ENCODE measurements at places on chromosomes 16 and 17. TPM values are rescaled to one million over a fixed set of nuclear protein-coding genes. Genes with fewer than 3 reads are reported as not detected.

DNA sequence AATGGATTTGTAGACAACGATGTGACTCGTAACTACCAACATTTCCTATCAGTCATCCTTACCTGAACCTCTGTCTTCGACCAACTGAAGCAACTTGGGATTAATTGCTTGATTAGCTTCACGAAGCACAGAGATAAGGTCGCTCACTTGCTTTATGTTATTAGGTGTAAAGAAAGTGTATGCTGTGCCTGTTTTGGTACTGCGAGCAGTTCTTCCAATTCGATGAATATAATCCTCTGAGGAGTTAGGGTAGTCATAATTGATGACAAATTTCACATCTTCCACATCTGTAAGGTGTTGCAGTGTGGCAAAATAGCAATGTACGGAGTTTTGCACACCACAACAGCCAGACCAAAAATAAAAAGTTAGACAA lies 3.6 kb upstream of the POLG2 start:
- H3K36me3 ChIP-seq: peaks cover 65% of the 10 kb centered on the region
- H3K27ac ChIP-seq: 0 out of 2 replicates have a peak overlapping the region, but pooled peaks have one; percentile 90
- no peak for DNase-seq

DNA sequence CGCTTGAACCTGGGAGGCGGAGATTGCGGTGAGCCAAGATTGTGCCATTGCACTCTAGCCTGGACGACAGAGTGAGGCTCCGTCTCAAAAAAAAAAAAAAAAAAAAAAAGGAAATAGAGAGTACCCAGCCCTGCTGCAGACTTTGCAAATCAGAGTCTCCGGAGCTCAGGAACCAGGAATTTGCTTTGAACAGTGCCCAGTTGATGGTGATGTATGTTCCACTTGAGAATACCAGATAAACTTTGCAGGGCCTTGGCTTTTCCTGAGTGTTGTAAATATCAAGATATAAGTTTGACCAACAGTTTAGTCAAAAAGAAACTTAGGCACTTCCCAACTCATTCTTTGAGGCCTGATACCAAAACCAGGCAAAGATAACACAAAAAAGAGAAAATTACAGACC lies 30.6 kb upstream of the MAP3K14 start:
- H3K4me1 ChIP-seq: peaks cover 1% of the 10 kb centered on the region
- H3K4me3 ChIP-seq: no peak overlapping the region
- DNase-seq: no peak
- H3K27ac ChIP-seq: no peak overlapping the region
- H3K27me3 ChIP-seq: no peaks in the 10 kb centered on the region
- no peaks in the 10 kb centered on the region for H3K36me3 ChIP-seq

GRCh38 chr16:73433731-73434307 lies 385.9 kb upstream of the ZFHX3 start:
- no peaks in the 10 kb centered on the region for H3K36me3 ChIP-seq
- H3K4me3 ChIP-seq: no peak overlapping the region
- no peaks in the 10 kb centered on the region for H3K4me1 ChIP-seq
- no peak overlapping the region for H3K27ac ChIP-seq
- no peak for DNase-seq

GRCh38 chr17:81436294-81436849 lies 41.1 kb downstream of the BAHCC1 start:
- H3K27ac ChIP-seq: no peak overlapping the region
- H3K27me3 ChIP-seq: no peaks in the 10 kb centered on the region
- no peaks in the 10 kb centered on the region for H3K4me1 ChIP-seq
- no peak for DNase-seq

DNA sequence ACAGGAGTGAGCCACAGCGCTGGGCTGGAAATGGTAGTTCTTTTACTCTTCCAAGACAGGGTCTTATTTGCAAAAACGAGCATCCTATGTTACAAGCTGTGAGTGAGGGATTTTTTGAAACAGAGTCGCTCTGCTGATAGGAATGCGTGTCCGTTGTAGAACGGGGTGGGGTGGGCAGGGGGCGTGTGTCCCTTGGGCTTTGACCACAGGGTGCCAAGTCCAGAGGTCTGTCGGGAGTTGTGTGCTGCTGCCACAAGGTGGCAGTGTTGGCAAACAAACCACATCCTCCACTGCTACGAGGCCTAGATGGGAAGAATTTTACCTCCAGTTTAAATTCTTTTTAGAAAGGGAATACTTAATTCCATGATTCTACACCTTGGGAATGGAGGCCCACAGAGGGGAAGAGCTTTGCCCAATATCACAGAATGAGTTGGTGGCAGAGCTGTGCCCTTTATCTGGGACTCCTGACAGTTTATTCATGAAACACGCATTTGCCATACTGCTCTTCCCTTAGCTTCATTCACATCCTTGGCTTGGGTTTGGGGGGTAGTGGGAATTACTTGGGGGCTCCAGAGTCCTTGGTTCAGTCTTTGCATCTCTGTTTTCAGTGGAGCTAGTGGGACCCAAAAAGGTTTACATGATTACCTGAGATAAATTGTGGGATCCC lies 30.6 kb upstream of the ETV4 start:
- no peaks in the 10 kb centered on the region for H3K27me3 ChIP-seq
- H3K27ac ChIP-seq: no peak overlapping the region
- peaks cover 52% of the 10 kb centered on the region for H3K4me1 ChIP-seq
- H3K36me3 ChIP-seq: no peaks in the 10 kb centered on the region
- H3K4me3 ChIP-seq: no peak overlapping the region
- peak; percentile 55 for DNase-seq

DNA sequence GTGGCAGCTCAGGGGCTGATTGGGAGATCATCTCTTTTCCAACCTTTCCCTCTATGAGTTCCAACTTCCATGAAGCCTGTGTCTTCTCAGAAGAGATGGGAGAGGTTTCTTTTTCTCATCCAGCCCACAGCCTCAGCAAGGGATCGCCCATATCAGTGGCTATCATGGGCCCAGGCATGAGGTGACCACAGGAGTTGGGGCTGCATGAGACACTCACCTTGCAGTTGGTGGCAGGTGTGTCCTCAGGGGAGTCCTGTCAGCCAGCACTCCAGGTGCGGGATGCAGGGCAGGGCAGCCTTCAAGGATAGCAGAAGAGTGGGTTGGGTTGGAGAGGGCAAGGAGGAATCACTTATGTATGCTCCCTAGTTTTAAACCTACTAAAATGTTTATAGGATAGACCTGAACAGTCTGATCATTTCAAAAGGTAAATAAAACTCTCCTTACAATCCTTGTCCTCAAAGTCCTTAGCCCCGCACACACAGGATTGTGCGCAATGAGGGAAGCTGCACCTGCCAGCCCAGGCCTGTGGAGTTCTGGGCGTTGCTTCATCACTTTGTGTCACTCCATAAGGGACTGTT lies 811.1 kb downstream of the KCNJ18 start:
- H3K36me3 ChIP-seq: no peaks in the 10 kb centered on the region
- H3K27me3 ChIP-seq: peaks cover 5% of the 10 kb centered on the region
- H3K4me3 ChIP-seq: no peak overlapping the region

DNA sequence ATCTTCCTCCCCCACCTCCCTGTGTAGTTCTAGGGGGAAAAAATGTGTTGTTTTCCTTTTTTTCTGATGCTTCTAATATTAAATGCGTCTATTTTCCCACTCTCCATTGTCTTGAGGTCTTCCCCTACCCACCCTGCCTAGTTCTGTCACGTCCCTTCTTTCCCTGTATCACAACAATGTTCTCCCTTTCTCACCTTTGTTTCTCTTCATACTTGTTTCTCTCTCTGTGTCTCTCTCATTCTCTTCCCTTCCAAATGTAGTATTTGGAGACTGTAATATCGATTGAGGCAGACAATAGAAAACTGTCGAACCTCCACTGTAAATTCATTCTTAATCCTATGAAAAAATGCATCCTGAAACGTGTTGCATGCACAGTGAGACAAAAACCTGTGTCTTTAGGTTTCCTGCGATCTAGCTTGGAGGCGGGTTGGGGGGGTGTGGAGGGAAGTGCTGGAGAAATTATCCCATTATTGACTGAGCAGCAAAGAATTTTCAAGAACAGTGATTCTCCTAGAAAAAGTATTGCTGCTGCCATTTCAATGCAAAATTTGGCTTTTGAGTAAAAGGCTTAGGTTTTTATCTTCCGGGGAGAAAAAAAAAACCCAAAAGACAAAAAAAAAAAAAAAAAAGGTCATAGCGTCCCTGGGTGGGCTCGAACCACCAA lies 1.3 kb upstream of the PSMB3 start:
- DNase-seq: no peak
- H3K4me3 ChIP-seq: peak overlapping the region; percentile 92
- peaks cover 17% of the 10 kb centered on the region for H3K4me1 ChIP-seq
- H3K36me3 ChIP-seq: no peaks in the 10 kb centered on the region
- peak overlapping the region; percentile 53 for H3K27ac ChIP-seq

DNA sequence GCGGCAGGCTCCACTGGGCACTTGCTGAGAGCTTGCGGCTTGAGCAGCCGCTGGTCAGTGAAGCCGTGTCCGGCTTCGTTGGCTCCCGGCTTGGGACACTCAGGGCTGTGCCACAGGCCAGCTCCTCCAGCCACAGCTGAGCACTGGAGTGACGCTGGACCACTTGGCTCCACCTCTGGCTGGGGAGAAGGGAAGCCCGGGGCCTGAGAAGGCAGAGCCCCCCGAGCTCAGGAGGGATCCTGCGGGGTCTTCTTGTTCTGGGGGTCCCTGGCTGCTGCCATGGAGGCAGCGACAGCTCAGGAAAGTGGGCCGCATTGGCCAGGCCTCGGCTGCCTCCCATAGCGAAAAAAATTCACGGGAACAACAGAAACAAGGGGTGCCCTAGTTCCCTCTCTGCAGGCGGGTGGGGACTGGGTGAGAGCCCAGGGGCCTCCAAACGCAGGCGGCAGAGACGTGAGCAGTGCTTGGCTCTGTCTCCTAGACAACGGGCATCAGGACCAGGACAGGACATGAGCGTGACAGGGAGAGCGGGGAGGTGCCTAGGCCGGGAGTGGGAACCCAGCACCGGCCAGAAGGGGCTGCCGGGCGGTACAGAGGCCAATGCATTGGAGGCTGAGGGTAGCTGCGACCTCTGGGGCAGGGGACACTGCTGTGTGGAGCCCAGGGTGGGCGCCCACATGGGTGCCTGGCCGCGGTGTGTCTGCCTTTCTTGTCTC lies 37.7 kb downstream of the SLC7A5 start:
- no peak overlapping the region for H3K27ac ChIP-seq
- no peaks in the 10 kb centered on the region for H3K4me1 ChIP-seq
- no peak for DNase-seq

The MED31 gene
- total RNA-seq: 41.4 TPM

The TPSD1 gene
- total RNA-seq: not detected

The KIF19 gene
- not detected for total RNA-seq
